RWPE1 (cell line): ENCODE measurements at places on chromosomes 4 and X.

GRCh38 chrX:20066968-20067708 lies 49.6 kb downstream of the MAP7D2 start:
- peak; percentile 24 for DNase-seq

- no peak for DNase-seq
These were observed 80.0 kb downstream of the CLDN34 start for GRCh38 chrX:10047133-10047532.

DNA sequence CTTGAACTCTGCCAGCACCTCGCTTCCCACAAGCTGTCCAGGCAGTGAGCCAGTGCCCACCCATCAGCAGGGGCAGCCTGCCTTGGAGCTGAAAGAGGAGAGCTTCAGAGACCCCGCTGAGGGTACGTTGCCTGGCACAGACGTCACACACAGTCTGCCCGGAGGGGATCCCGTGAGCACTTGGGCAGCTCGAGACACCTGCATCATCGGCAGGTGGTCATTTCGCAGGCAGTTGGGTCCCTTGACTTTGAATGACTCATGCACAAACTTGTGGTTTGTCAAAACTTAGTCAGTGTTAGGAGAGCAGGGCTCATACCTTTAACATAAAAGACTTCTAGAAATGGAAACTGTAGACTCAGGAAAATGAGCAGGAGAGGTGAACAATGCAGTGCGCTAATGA lies 9.9 kb downstream of the TACC3 start:
- no peak for DNase-seq

DNA sequence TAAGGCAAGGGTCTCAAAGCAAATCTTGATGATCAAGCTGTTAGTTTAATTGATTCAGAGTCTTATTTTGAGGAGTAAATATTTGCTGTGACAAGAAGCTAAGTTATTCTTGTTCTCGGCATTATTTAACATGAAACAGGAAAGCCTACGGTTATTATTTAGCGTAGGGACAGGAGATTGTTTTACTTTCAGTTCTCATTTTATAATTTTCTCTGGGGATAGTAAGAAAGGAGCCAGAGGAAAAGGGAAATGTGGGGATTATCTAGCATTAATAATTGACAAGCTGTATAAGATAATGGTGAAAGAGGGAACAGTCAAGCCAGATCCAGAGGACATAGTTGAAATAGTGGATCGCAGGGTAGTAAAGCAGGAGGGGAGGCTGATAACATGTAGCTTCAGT lies 39.7 kb upstream of the PARM1 start:
- DNase-seq = no peak

DNA sequence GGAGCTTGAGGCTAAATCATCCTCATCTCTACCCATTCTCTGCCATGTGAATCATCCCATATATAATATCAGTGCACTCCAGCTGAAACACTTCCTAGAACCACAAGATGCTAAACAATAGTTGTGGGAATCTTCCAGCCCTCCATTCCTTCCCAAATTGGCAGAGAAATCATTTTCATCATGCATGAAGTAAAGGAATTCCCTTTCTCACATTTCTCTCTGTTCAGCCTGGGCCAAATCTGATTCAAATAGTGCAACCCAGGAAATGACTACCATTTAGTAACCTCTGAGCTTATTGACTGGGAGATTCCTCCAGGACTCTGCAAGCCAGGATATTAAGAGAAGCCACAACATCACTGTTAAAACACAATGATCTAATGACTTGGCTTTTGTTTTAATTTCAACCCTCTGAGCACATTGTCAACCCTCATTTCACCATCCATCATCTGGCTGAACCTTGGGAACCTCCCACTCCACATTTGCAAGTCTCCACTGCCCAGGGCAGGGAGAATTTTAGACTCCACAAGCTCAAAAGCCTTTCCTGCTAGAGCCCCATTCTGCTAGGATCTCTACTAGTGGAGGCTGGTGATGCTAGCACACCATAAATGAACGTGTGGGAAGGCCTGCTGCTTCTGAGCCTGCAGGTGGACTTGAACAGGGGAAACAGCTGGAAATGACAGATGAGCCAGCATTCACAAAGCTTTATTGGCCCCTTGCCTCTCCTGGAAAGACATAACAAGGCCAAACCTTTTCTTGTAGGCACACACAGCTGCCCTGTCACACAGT lies 133.9 kb downstream of the TET2 start:
- peak; percentile 10 for DNase-seq

- DNase-seq = no peak
These were observed 47.2 kb downstream of the IQCM start for GRCh38 chr4:149768477-149768876.

- DNase-seq = no peak
These were observed 4.0 kb upstream of the HERC5 start for GRCh38 chr4:88452912-88453311.

DNA sequence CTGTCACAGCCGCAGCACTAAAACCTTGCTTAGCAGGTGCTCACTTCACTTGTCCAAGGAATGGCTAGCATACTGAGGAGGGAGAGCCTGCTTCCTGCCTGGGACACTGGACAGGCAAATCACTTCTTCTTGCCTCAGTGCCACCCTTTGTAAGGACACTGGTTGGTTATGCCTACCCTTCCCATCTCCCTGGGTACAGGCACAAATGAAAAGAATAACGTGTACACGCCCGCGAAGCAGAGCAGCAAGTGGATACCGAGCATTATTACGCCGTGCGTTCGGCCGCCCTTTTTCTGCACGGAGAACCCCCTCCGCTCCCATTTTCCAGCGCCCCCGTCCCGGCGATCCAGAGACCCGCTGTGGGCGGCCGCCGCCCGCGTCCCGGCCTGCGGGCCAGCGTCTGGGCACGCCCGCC lies 338 bp upstream of the KLHL2 start:
- DNase-seq = no peak

GRCh38 chr4:71456841-71457240 lies 118.0 kb downstream of the SLC4A4 start:
- DNase-seq = peak; percentile 5

DNA sequence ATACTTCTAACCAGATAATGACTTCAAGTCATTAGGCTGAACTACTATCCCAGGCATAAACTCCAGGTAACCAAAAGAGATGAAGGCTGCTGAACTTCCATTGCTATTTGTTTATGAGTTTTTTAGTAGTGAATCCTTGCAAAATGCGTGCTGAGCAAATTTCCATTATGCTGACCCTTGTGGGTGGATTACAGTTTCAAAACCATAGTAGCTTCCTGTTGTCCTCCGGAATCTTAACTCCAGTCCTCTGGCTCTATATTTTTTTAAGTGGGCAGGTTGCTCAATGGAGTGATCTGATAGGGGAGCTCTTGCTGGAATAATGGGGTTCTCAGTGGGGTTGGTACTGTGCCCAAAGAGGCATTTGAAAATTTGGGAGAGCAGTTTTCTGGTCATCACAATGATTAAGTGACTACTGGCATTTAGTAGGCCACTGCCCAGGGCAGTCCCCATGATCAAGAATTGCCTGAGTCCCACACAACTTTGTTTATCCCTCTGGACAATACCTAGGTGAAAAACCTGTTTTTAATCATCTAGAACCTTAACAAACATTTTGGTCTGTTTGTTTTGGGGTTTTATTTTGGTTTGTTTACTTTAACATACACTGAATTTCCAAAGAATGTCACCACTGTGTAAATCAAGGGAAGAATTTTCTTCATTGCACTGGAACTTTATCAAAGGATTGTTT lies 302.3 kb upstream of the GATB start:
- no peak for DNase-seq

GRCh38 chr4:7811536-7812191 lies 128.0 kb downstream of the AFAP1 start:
- DNase-seq = no peak

DNA sequence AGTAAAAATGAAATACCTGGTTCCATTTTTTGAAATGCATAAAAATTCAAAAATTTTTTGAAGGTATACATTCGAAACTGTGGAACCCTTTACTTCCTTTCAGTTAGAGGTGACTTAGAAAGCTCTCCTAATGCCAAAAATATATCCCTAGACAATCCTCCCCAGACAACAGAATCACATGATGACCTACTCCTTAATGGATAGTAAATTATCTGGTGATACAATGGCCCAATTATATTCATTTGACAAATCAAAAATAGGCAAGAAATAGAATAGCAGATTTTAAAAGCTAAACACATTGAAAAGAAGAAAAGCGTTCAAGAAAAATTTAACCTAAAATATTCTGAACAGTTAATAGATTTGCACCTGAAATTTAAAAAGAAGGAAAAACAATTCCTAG lies 3.5 kb upstream of the UGT2A2 start:
- no peak for DNase-seq

- no peak for DNase-seq
These were observed 206.2 kb downstream of the KCNIP4 start for GRCh38 chr4:21742326-21742725.

DNA sequence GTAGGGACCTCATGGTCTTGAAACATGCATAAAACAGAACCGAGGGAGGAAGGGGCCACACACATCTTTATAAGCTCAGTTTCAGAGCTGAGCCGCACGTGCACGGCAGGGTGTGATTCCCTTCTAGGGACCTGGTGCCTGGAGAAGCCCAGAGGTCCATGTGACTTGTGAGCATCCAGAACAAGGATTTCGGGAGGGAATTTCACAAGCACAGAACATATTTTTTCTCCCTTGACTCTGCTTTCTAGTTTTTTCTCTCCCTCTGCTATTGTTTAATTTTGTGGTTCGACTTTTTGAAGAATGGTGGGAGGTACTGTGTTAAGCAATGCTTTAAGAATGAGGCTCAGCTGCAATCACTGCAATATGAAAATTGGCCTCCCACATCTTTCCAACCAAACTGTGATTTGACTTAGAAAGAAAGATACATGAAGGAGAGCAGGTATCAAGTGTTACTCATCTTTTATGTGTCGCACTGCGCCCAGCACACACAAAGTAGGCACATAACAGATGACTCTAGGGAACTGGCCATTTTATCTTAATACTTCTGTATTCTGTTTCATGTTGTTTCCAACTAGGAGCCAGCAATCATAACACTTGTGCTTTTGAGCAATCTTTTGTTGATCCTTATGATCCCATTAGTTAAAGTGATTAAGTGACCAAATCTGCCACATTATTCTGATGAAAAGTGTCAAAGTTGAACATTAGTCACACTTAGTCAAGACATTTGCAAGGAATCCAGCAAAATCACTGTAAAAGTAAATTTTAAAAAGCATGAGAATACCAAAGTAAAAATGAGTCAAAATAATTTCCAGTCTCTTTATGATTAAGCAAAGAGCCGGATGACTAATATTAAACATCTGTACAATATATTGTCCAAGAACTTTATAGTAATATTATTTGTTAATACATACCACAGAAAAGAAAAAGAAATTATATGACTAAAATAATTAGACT lies 86.4 kb downstream of the SHISA3 start:
- no peak for DNase-seq

DNA sequence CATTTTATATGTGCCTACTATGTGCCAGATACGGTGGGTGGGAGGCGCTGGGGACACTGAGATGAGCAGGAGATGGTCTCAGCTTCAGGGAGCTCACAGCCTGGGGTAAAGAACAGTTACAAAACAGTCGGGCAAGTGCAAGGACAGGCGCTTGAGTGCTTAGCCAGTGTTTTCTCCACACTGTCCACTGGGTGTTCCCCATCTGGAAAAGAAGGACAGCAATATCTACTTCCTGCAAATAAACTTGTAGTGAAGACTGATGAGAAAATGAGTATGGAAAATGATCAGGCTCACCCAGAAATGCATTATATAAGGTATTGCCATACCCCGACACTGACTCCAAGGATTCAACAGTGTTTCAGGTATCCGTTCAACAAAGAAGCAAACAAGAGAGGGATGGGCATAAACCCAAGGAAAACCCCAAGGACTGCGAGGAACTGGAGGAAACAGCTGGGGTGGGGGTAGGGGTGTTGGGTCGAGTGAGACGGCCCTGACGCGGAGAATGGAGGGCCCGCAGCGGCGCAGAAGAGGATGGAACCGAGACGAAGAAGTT lies 835 bp downstream of the TMEM185A start:
- DNase-seq = peak; percentile 5
